ENCODE measurements at places on chromosomes 7 and 10. TPM values are rescaled to one million over a fixed set of nuclear protein-coding genes. Genes with fewer than 3 reads are reported as not detected.

DNA sequence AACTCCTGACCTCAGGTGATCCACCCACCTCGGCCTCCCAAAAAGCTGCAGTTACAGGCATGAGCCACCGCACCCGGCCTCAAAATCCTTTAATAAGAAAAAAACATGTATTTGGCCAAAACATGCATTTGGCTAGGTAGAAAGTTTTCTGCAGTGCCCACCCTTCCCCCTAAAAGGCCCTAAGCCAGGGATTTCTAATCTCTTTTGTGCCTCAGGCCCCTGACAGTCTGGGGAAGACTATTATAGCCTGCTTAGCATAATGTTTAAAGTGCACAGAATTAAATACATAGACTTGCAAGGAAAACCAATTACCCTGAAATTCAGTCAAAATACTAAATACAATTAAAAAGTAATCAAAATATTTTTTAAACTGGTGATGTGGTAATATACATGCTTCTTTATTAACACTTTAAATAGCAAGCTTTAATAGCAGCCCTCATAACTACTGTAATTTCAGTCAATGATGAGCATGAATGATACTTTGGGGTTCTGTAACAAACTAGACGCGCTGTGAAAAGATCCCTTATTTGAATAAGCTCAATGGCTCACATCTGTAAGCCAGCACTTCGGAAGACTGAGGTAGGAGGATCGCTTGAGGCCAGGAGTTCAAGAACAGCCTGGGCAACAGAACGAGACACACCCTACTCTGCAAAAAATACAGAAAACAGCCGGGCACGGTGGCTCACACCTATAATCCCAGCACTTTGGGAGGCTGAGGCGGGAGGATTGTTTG, 29.9 kb downstream of the SPDYE6 start:
- no peak for DNase-seq

- DNase-seq: peak; percentile 81
These were observed at the start of gene GSDME for GRCh38 chr7:24757353-24758275. GSDME (minus strand) TSS chr7:24757464; CDS start chr7:24749774, 7,690 bp downstream.

- no peak for DNase-seq
These were observed 59.6 kb upstream of the NUPR2 start for GRCh38 chr7:56175771-56176170.

DNA sequence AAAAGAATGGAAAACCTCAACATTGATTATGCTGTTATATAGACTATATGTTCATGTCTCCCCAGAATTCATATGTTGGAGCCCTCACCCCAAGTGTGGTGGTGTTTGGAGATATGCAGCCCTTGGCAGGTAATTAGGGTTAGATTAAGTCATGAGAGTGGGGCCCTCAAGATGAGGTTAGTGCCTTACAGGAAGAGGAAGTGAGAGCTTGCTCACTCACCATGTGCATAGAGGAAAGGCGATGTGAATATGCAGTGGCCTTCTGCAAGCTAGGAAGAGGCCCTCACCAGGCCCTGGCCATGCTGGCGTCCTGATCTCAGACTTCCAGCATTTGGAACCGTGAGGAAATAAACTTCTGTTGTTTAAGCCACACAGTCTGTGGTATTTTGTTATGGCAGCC, 14.8 kb downstream of the ZNF33A start:
- no peak for DNase-seq

The SH2D4B gene
- polyA plus RNA-seq: not detected

The MEOX2 gene
- 3.1 TPM for polyA plus RNA-seq

DNA sequence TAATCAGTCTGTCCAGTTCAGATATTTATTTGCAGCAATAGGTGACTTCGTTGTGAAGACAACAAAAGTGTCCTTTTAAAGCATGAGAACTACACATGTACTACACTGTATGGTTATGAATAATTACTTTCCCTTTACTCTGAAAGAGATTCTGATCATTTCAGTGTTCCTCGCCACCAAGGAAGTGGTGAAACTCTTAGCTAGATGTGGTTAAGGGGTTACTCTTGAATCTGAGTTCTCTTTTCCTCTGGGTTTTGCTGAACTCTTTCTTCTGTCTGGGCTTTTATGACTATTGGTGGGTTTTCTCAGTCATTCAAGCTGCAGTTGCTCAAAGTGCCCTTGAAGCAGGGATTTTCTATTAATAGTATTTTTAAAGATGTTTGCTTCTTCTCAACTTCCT, 127.9 kb upstream of the SEM1 start:
- no peak for DNase-seq

DNA sequence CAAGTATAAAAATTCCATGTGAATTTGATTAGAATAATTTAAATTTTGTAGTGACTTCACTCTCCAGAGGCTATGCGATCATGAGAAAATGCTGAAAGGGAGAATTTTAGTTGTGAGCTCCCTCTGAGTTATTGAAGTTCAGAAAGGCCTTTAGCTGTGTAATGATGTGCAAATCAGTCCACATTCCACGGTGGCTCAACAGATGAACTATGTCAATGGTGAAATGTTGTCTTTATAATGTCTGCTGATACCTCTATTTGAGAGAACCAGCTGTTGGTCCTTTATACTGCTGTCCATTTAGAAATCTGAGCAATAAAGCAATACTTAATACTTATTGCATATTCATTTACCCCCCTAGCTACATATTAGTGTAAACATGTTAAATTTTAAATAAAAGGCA, 7.1 kb upstream of the ITGB8 start:
- DNase-seq: no peak

The NKX1-2 gene
- polyA plus RNA-seq: not detected

GRCh38 chr10:13457958-13458686, 70.7 kb downstream of the BEND7 start:
- DNase-seq: no peak

The FFAR4 gene
- 0.08 TPM for polyA plus RNA-seq

DNA sequence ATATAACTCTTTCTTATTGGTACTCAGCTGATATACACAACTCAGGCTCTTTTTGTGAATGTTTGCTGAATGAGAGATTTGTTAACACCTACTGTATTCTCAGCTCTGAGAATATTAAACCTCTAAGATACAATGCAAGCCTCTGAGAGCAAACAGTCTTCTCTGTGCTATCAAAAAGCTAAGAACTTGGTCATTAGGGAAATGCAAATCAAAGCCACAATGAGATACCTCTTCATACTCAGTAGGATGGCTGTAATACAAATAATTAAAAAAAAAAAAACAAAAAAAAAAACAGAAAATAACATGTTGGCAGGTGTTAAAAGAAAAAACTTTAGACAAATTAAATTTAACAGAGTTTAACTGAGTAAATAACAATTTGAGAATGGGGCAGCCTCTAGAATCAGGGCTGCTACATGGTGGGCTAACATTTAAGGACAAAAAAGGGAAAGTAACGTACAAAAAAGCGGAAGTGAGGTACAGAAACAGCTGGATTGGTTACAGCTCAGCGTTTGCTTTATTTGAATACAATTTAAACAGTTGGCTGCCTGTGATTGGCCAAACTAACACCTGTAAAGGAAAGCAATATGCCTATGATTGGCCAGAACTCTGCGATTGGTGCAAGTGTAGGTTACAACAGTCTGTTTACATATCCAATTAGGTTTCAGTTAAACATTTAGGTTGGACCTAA, 14.8 kb upstream of the MTURN start:
- DNase-seq: no peak

DNA sequence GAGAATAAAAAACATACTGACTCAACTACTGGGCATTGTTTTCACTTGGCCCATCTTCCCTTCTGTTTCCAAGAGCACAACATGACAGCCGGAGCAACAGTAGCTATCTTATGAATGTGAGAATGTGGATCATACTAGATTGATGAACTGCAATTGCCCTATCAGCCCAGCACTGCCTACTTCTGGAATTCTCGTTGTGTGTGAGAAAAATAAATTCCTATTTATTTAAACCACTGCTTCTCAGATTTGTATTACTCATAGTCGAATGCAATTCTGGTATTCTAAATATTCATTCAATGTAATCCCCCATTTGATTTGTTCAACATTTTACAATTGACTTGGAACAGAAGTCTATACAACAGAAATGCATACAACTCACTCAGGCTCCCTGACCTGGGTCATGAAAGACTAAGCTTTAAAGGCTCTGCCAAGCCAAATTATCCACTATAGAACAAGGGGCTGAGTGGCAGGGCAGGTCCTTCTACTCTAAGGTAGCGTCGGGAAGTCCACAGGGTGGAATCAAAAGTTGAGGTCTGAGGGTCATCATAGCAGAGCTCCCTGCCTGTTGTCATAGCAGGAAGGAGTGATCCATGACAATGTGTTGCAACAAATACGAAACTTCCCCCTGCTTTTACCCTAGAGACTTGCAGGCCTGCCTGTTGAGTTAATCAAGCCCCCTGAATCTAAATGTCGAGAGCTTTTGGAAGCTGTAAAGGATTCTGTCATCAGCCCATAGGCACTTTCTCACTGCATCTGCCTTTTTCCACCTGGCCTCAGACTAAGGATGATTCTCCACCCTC, 12.4 kb upstream of the JAZF1 start:
- DNase-seq: no peak

DNA sequence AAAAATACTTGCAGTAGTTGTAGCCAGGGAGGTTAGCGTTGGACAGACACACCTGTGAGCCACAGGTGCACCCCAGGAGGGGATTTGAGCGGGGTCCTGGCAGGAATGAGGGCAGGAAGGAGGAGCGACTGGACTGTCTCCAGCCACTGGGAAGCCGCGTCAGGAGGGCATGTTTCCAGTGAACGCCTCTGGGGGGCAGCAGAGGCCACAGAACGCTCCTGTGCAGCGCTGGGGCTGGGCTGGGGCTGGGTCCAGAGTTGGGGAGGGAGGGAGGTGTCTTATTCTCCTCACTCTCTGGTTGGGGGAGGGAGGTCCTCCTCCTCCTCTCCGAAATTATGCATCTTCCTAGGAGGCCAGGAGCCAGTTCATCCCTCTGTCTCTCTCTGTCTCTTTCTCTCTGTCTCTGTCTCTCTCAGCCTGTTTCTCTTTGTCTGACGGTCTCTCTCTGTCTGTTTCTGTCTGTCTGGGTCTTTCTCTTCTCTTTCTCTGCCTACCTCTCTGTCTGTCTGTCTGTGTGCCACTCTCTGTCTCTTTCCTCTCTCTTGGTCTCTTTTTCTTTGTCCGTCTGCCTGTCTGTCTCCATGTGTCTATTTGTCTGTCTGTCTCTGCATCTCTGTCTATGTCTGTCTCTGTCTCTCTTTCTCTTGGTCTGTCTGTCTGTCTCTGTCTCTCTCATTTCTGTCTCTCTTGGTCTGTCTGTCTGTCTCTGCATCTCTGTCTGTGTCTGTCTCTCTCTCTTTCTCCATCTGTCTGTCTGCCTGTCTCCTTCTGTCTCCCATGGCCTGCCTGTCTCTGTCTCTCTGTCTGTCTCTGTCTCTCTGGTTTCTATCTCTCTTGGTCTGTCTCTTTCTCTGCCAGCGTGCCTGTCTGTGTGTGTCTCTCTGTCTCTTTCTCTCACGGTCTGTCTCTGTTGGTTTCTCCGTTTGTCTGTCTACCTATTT, 9.9 kb upstream of the PSMG3 start:
- DNase-seq: peak; percentile 88

DNA sequence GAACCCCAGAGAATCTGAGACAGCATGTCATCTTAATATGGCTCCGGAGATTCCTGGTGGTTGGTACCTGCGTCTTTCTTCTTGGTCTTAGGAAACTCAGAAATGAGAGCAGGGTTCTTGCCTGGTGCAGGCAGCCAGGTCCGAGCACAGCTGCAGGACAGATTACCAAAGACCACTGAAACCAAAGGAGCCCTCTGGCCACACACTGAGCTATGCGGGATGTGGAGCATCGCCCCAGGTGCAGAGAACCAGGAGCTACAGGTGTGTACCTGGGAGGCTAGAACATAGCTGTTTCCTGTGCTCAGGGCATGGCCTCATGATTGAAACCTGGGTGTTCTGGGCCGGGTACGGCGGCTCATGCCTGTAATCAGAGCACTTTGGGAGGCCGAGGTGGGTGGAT, 635.4 kb downstream of the CALN1 start:
- no peak for DNase-seq

The PDGFA gene
- 15.3 TPM for polyA plus RNA-seq

GRCh38 chr7:105521027-105521716, 899 bp downstream of the PUS7 start:
- DNase-seq: peak; percentile 77

GRCh38 chr10:125096975-125097374, 63.4 kb downstream of the CTBP2 start:
- no peak for DNase-seq

The PNLIPRP1 gene
- 0.34 TPM for polyA plus RNA-seq

DNA sequence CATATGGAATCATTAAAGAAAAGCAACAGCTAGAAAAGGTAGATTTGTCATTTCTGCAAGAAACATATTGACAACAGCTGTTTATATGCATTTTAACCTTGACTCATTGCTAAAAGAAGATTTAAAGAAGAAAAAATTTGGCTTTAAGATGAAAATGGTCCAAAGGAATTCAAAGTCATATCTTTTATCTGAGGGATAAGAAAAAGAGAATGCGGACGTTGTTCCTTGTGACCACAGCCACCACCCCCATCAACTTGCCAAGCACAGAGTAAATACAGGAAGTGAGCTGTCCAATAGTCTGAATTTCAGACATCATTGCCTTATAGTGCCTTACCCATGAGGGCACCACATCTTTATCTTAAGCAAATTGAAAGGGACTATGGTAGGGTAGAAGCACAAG, 7.3 kb upstream of the CRPPA start:
- no peak for DNase-seq

DNA sequence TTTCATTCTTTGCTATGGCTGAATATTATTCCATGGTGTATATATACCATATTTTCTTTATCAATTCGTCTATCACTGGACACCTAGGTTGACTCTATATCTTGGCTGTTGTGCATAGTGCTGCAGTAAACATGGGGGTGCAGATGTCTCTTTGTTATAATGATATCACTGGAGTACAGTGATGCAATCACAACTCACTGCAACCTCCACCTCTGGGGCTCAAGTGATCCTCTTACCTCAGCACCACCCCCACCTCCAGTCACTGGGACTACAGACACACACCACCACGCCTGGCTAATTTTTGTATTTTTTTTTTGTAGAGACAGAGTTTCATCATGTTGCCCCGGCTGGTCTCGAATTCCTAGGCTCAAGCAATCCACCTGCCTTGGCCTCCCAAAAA, 15.6 kb downstream of the KLHL7 start:
- DNase-seq: no peak

The RARRES2 gene
- 7.7 TPM for polyA plus RNA-seq

DNA sequence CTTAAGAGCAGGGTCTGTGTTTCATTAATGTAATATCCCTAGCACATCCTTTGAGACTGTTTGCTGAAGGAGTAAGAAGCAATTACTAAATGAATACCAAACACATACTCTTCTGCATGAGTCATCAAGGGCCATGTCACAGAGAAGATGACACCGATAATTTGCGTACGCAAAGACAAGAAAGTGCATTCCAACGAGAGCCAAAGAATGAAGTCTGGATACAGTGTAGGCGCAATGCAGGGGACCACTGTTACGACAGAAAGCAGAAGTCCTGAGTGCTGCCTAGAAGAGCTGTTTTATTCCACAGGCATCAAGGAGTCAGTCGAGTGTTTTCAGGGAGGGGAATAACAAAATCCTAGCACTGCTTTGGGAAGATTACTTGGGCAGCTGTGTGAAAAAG, 62.7 kb downstream of the VPS41 start:
- no peak for DNase-seq
